ENCODE measurements at places on chromosomes 2 and 18. TPM values are rescaled to one million over a fixed set of nuclear protein-coding genes. Genes with fewer than 3 reads are reported as not detected.

Gene FSIP2
- total RNA-seq: under 0.01 TPM

Gene C2orf81
- 0.53 TPM for total RNA-seq

Gene TEX44
- total RNA-seq: not detected

Gene ZC3H8
- 8.5 TPM for total RNA-seq

DNA sequence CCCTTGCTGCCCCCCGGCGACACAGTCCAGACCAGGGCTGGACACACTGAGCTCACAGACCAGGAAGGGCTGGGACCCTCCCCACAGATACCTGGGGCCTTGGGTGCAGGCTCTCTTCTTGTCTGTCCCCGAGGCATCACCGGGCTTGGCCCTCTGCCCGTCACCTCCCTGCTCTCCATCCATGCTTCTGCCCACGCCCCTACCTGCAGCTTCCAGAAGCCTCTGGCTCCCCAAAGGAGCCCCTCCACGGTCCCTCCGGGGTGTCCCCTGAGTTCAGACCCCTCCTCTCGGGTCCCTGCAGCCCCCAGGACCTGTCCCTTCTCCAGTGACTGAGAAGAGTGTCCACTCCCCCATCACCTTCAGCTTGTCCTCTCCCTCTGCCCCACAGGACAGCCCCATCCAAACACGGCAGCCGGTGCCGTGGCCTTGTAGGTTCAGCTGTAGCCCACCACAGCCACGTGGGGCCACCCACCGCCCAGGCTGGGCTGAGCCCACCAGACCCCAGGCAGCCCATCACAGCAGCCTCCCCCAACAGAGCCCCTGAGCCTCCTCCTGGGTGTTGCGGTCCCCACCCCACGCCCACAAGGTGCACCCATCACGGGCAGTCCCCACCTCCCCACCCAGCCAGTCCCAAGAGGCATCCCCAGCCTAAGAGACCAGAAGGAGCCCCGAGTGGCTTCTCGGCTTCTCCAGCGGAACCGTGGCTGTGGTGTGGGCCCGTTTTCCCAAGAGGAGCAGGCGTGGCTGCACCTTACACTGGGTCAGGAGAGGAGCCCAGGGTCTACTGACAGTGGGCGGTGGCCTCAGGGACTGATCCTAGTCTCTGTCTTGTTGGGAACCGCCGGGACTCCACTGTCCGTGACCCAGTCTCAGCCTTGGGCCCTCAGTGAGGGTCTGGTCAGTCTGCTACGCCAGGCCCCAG, 53.1 kb downstream of the RAMP1 start:
- no peak for DNase-seq

DNA sequence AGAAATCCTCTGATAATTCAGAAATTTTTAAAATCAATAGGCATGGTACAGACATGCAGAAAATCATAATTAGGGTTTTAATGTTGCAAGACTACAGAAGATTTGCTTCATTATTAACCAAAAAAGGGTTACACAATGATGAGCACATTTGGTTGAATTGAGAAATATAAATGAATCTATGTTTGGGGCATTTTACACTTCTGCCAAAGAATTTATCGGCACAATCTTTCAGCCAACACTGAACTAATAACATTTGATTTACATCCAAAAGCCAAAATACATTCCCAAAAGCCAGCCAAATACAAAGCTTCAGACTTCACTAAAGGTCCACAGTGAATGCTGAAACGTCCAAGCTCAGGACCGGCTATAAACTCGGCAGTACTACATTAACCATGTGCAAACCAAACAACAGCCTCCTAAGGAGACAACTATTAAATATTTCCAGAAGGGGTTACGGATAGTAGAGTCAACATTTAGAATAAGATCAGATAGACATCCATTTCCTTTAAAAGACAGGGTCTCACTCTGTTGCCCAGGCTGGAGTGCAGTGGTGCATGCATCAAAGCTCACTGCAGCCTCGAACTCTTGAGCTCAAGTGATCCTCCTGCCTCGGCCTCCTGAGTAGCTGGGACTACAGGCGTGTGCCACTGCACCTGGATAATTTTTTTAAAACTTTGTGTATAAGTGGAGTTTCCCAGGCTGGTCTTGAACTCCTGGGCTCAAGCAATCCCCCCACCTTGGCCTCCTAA, 29.4 kb downstream of the SPRED2 start:
- no peak for DNase-seq

- DNase-seq: no peak
Observed at GRCh38 chr18:10936176-10937053, 213.0 kb downstream of the PIEZO2 start.

GRCh38 chr2:217147818-217148217, 288.0 kb upstream of the TNP1 start:
- no peak for DNase-seq

DNA sequence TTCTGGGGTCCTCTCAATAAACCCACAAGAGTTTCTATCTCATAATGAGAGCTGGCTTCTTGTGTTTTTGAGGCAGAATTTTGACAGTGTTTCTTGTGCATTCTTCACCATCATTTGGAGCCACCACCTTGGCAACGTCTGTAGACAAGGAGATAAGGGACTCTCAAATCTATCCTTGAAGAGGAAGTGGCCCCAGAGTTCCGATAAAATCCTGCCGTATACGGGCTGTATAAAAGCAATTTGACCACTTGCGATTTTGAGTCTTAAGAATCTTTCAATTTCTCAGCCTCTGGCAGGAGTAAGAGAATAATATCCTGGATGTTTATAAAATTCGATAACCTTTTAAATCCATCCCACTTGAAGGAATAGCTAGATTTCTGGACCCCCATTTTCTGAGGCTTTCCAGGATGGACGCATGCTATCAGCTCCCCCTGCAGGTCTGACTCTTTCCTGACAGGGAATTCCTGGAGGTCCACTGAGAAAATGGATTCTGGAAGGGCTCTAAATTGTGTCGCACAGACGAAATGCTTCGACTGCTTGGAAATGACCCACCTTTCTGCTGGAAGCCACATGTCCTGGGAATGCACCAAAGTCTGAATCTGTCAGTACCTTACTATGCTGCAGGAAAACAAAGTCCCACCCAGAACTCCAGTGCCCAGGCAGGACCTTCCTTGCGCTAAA, 54.1 kb downstream of the E2F6 start:
- DNase-seq: no peak

GRCh38 chr2:64144057-64145013, at the start of gene PELI1:
Gene PELI1, minus strand, starts transcription at chr2:64144420. Its CDS starts 36,110 bp downstream, at chr2:64108310.
- peak; percentile 98 for DNase-seq

DNA sequence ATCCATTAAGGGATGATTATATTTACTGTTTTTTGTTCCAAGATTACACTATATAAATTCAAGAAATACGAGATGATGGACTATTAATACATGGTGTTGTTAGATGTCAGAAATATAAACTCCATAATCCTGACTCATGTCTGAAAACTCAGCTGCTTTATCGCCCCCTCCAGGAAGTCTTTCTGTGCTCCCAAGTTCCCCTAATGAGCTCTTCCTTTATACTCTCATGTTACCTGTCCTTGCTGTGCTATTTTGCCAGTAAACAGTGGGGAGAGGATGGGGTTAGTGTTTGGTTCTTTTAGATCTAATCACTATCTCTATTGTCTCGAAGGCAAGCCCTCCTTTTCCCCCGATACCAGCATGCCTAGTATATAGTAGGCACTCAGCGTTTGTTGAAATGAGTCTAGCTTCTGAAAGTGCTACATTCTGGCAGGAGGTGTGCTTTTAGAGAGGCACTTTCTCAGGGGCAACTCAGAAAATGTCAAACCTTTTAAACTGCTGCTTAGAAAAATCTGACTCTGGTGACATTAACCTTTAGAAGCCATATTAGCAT, 21.4 kb upstream of the BARD1 start:
- DNase-seq: no peak

DNA sequence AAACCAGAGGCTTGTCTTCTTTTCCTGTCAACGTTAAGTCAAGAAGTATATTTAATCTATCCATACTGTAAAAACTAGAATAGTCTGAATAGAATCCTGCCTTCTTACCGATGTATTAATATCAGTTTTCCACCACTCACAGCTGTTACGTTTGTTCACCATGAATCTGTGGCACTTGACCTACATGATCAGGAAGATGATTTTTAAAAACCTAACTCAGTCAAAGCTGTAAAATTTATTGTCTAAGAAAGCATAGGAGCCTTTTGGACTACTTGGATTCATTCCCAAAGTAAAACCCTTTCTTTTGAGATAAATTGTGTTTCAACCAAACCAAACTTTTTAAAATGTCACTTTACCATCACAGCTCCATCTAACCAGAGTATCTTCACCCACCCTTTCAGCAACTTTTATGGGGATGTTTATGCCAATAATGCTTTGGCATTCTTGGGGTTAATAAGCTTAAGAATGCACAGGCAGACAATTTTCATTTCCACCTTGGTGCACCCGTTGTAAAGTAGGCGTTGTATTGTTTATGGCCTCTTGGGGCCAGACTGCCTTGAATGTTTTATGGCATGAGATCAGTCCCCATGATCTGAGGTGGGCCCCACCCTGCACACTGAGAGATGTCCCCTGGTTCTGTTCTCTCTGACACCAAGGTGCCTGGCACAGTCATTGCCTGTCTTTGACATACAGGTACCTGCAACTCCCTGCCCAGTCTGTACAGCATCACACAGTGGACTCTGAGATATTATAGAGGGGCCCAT, 176.2 kb upstream of the EPAS1 start:
- DNase-seq: no peak

GRCh38 chr2:240360645-240361475, 74.6 kb upstream of the GPC1 start:
- DNase-seq: no peak

Data from H4 (cell line).